ENCODE measurements at places on chromosomes 7 and 10.

GRCh38 chr10:113397047-113397446 lies 155.8 kb upstream of the HABP2 start:
- DNase-seq: no peak

DNA sequence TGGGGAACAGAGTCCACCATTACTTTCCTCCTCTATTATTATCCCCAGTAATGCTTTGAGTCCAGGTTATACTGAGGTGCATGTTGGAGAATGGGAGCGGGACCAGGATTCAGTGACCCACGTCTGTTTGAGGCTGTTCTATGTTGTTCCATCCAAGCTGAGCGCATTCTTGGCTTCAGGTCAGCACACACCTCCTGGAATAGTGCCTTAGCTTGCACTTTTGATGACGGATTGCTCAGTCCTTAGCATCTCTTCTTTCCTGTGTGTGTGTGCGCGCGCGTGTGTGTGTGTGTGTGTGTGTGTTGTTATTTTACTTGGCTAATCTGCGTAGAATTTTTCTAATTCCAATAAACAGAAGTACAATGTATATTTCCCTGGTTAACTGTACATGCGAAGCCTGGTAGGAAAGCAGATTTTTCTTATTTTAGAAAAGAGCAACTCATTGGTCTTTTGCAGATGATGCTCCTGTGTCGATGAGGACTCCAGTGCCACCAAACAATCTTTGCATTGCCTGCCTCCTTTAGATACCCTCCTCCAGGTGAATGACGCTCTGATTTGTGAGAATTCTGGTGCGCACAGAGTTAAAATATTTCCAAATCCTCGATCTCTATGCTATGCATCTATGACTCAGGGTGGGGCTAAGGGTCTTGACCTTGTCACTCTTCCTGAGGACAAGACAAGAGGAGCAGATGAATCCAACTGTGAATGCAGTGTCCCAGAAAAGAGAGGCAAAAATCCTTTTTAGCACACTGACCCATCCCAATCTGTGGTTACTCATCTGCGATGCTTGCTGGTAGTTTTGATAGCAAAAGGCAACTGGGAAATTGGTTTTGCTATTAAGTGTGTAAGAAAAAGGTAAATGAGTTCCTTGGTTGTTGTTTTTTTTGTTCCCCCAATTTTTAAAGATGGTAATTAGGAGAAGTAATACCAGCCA lies 13.3 kb upstream of the CELF2 start:
- DNase-seq: no peak

- DNase-seq: no peak
Measured at GRCh38 chr7:101681170-101682007, 52.3 kb upstream of the MYL10 start.

- no peak for DNase-seq
Measured at GRCh38 chr10:89121764-89122020, 85.4 kb downstream of the CH25H start.

DNA sequence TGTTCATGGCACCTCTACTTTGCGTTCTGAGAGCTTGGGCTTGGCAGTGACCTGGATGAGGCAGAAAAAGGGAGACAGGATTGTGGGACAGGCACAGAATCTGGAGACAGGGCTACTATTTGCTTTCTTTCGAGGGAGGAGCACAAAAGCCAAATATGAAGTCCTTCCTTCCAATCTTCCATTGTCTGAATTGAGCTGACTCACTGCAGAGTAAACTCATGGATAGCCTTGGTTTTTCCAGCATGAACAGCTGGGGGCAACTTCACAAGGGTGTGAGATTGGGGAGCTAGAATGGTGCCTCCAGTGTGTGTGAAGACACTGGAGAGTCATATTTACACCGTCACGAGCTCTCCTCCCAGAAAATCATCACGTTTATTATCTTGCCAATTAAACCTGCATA lies 55.6 kb upstream of the NRP1 start:
- no peak for DNase-seq

GRCh38 chr10:126349101-126349500 lies 39.2 kb downstream of the ADAM12 start:
- DNase-seq: no peak

- DNase-seq: no peak
Measured at GRCh38 chr10:116669832-116670644, 49.3 kb downstream of the PNLIPRP2 start.

Measured in esophagus squamous epithelium (tissue), 5 donors.